ENCODE measurements at places on chromosomes 16 and 17.

DNA sequence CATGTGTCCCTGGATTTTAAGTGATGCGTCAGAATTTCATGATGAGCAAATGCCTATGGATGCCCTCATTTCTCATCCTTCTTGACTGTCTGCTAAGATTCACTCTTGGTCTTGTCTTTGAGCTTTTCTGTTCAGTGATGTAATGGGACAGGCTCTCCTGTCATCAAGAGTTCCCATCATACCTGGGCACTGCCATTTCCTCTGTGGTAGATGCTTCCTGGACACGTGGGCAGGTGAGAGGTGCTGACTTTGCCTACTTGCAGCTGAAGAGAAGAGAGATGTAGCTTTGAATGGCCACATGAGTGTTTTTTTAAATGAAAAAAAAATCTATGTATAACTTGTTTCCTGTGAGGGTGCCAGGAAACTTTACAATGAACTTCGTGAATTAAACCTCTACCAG, 557.7 kb downstream of the MAF start:
- no peak for DNase-seq

- DNase-seq, result peak; percentile 84
Measured at GRCh38 chr16:57470711-57471110, 8.2 kb downstream of the POLR2C start.

DNA sequence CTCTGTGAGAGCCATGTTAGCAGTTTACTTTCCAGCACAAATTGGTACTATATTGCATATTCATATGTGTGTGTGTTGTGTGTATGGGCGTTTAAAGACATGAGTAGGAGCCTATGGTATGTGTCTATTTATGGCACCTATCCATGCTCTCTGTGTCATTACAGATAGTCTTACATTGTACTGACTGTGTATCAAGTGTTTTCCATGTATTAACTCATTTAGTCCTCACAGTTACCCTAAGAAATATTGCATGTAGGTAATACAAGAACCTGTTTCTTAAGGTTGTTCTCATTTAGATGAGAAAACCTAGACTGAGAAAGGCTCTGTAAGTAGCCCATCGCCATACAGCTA, 1.6 kb downstream of the ALG1 start:
- no peak for DNase-seq

- no peak for DNase-seq
Measured at GRCh38 chr16:88807626-88808453, 3.9 kb downstream of the APRT start.

- no peak for DNase-seq
Measured at GRCh38 chr16:81600275-81600674, 155.7 kb downstream of the CMIP start.

- no peak for DNase-seq
Measured at GRCh38 chr16:63690961-63691360, 1430.9 kb downstream of the CDH11 start.

GRCh38 chr16:49441366-49441780, 67.8 kb downstream of the C16orf78 start:
- DNase-seq, result peak; percentile 87

DNA sequence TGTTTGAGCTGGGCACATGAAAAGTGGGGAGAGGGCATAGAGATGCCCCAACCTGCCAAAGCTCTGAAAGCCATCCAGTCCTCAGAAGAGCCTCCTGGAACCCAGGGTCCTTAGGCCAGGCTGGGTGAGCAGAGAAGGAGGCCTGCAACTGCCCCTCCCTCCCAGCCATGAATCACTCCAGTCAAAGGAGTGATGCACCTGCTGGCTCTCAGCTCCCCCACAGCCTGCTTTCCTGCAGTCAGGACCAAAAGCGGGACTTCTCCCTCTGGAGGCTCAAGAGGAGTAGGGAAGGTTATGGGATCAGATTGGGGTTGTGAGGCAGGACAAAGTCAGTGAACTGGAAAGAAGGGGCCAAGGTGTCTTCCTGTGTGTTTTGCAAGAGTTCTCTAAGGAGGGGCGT, 145.6 kb downstream of the TMEM132E start:
- no peak for DNase-seq

DNA sequence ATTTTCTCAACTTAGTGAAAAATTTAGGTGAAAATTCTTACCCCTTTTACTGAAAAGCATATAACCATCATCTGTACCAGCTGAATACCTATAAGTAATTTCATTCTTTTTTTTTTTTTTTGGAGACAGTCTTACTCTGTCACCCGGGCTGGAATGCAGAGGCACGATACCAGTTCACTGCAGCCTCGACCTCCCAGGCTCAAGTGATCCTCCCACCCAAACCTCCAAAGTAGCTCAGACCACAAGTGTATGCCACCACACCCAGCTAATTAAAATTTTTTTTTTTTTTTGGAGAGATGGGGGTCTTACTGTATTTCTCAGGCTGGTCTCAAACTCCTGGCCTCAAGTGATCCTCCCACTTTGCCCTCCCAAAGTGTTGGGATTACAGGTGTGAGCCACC, 33.8 kb downstream of the TUBD1 start:
- DNase-seq, result no peak

DNA sequence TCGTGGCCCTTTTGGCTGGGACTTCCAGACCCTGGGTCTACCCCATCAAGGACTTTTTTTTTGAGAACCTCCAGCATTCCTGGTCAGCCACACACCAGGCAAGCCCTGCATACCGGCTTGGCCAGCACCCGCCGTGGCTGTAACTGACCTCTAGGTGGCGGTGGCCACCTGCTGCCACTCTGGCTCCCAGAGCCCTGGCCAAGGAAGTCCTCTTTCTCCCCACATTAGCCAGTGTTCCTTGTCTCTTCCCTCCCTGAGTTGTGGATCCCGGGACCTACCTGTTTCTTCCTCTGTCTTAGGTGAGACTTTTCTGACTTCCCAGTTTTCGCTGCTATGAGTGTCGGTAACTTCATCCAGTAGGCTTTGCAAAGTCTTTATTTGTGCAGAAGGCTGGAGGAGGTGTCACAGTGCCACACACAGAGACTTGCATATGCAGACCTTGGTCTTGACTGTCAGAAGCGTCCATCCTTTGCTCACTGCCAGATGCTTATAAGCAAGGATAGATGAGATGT, 348.3 kb downstream of the CPPED1 start:
- DNase-seq, result peak; percentile 78

DNA sequence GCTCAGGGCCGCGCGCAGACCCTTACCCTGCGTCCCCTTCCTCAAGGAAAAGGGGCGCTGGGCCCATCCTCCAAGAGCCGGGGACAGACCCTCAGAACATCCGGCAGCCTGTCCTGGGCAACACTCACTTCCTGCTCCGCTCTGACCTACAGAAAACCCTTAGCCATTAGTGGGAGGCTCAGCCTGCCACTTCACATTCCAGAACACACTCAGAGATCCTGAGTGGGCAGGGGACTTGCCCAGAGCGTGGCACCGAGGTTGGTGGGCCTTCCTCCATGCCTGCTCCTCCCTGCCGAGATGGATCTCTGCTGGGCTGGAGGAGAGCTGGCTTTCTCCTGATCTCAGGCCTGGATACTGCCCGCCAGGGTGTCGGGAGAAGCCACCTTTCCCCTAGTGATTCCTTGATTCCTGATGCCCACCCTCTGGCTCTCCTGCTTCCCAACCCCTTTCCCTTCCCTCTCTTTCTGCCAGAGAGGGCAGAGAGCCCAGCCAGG, 1.5 kb downstream of the SCARF1 start:
- peak; percentile 51 for DNase-seq

DNA sequence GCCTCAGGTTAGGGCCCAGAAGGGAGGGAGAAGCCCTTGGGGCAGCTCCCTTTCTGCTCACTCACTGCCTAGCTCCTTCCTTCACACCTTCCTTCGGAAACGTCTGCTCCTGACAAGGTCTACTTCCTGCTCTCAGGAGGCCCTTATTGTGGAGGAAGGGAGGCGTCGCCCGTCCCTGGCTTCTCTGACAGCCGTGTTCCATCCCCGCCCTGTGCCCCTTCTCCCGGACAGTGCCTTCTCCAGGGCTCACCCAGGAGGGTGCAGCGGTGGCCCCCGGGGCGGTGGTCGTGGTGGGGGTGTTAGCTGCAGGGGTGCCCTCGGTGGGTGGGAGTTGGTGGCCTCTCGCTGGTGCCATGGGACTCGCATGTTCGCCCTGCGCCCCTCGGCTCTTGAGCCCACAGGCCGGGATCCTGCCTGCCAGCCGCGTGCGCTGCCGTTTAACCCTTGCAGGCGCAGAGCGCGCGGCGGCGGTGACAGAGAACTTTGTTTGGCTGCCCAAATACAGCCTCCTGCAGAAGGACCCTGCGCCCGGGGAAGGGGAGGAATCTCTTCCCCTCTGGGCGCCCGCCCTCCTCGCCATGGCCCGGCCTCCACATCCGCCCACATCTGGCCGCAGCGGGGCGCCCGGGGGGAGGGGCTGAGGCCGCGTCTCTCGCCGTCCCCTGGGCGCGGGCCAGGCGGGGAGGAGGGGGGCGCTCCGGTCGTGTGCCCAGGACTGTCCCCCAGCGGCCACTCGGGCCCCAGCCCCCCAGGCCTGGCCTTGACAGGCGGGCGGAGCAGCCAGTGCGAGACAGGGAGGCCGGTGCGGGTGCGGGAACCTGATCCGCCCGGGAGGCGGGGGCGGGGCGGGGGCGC, 231.9 kb downstream of the SEC14L1 start:
- DNase-seq, result peak; percentile 95

DNA sequence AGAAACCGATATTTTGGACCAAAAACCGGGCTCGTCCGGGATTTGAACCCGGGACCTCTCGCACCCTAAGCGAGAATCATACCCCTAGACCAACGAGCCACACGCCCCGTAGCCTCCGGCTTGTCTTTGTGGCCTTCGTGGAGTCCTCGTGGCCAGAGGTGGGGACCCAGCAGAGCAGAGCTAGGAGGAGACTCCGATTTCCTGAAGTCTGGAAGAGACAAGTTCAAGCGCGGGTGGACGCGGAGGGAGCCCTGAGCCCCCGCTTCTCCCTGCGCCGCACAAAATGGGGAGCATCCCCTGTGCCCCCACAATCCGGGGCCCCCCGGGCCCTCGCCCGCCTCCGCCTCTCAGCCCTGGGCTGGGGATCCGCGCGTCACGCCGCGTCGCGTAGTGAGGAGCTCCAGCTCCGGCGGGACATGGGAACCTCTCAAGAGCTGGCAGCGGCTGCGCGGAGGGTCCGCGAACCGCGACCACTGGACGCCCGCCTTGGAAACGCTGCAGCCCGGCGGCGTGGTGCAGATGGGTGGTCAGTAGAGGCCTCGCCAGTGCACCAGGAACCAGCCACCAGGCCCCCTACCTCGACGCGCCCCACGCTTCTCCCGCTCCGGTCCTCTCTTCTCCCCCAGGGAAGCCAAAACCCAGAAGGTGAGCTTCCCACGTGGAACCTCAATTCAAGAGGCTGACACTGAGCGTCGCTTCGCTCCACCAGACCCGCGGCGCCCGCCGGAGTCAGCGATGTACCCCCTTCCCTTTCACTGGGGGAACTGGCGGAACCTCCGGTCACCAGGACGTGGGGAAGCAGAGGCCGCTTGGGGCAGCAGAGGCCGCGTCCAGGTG, 5.2 kb upstream of the OR1F1 start:
- peak; percentile 48 for DNase-seq

- DNase-seq, result no peak
Measured at GRCh38 chr17:3693829-3694231, 2.1 kb downstream of the P2RX5 start.

DNA sequence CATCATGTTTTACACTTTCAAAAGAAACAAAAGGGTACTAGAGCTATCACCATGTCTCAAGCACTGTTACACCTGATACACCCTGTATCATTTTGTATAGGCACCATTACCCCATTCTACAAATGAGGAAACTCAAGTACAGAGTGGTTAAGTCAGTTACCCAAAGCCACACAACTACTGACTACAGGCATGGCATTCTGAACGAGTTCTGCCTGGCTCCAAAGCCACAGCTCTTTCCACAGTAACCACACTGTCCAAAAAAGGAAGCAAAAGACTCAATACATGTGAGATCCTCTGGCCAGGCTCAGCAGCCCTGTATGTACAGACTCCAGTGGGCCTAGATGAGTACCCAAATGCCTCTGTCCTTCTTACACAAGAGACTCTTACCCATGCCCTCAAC, 4.7 kb downstream of the DYNC1LI2 start:
- peak; percentile 13 for DNase-seq

DNA sequence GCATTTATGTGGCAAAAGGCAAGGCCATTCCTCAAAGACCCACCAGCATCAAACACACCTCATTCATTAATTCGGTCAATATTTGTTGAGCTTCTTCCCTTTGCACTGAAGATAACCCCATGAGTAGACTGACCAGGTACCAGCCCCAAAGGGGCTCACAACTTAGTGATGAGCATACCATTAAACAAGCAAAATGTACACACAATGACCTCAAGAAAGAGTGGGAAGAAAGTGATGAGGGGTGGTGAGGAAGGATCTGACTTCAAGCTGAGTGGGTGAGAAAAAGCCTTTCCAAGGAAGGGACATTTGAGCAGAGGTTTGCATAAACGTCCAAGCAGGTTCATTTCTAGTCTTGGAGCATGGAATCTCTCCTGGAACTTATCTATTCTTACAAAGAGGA, 562.5 kb downstream of the TOX3 start:
- no peak for DNase-seq

DNA sequence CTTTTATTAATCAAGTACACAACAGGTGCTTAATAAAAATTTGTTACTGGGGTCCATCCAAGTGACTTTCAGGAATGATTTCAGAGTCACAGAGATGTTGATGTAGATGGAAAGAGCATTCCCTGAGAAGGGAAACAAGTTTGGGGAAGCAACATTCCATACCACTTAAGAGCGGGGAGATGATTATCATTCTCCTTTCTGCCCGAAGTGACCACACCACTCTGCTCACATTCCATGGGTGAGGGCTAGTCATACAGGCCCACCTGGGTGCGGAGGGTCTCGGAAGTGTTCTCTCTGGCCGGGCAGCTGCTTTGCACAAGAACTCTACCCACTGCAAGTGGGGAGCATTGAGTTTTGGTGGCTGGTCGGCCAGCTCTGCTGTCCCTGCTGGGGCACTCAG, 231.4 kb downstream of the SNX29 start:
- DNase-seq, result no peak

DNA sequence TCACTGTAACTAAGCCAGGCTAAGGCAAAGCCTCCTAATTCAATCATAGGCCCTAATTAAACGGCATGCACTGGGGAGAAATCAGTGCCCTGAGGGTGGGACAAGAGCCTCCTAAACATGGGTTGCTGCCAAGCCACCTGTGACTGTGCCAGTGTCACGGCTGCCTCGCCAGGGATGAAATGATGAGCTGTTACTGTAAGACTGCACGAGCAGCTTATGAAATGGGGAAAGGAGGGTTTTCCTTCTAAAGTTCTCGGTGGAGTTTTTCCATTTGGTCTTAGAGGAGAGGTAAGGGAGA, 12.7 kb downstream of the TMEM11 start:
- no peak for DNase-seq

GRCh38 chr16:54285414-54286089, 1.0 kb downstream of the IRX3 start:
- DNase-seq, result peak; percentile 56

- no peak for DNase-seq
Measured at GRCh38 chr16:10941127-10941933, 938 bp downstream of the DEXI start.

- peak; percentile 84 for DNase-seq
Measured at GRCh38 chr17:9928601-9929333, 23.7 kb upstream of the RCVRN start.
